ENCODE measurements at places on chromosomes 13 and 19. TPM values are rescaled to one million over a fixed set of nuclear protein-coding genes. Genes with fewer than 3 reads are reported as not detected.
A peak's percentile ranks its signal among the peaks of the same experiment; 100 is the strongest.

- no peaks in the 10 kb centered on the region for H3K36me3 ChIP-seq
- DNase-seq = no peak
- H3K27me3 ChIP-seq = no peaks in the 10 kb centered on the region
- H3K27ac ChIP-seq = no peak overlapping the region
- no peaks in the 10 kb centered on the region for H3K4me1 ChIP-seq
- no peak overlapping the region for H3K4me3 ChIP-seq
Measured at GRCh38 chr19:472005-472858, 11.4 kb upstream of the SHC2 start.

- H3K36me3 ChIP-seq = no peaks in the 10 kb centered on the region
- H3K27ac ChIP-seq = no peak overlapping the region
- DNase-seq = no peak
- H3K4me3 ChIP-seq = no peak overlapping the region
- H3K4me1 ChIP-seq = peaks cover 13% of the 10 kb centered on the region
- H3K27me3 ChIP-seq = no peaks in the 10 kb centered on the region
Measured at GRCh38 chr13:112972867-112973576, 4.0 kb downstream of the MCF2L start.

GRCh38 chr13:100987948-100988347 is 313.4 kb upstream of the TMTC4 start:
- no peaks in the 10 kb centered on the region for H3K36me3 ChIP-seq
- no peaks in the 10 kb centered on the region for H3K4me1 ChIP-seq
- DNase-seq = no peak
- no peak overlapping the region for H3K4me3 ChIP-seq
- H3K27me3 ChIP-seq = no peaks in the 10 kb centered on the region
- H3K27ac ChIP-seq = no peak overlapping the region

The TNNT1 gene
- not detected for total RNA-seq

DNA sequence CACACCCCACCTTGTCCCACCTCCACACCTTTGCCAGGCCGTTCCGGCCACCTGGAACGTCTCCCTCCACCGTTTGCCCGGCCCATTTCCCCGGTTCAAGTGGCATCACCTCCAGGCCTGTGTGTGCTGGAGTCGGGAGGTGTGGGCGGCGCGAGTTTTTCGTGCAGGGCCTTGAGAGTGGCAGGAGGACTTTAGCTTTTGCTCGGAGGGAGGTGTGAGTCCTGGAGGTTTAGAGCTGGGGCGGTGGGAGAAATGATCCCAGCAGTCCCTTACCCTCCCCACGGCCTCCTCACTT is 4.3 kb upstream of the PALM start:
- no peaks in the 10 kb centered on the region for H3K27me3 ChIP-seq
- no peak overlapping the region for H3K27ac ChIP-seq
- H3K4me3 ChIP-seq = no peak overlapping the region
- no peak for DNase-seq
- H3K4me1 ChIP-seq = peaks cover 10% of the 10 kb centered on the region

The PRODH2 gene
- total RNA-seq = not detected

The KLK4 gene
- total RNA-seq = 0.52 TPM

DNA sequence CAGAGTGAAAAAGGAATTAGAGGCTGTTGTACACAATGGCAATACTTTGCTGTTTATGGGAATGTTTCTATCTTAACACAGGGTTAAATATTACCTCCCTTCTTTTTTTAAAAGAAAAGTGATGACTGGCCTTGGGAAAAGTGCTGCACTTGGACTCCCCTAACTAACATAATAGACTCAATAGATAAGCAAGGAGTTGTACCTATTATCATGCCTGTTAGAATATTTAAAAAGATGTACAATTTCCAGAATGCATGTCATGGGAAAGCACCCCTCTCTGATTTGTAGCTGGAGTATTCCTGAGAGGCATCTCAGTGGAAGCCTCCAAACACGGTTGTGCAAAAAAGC is 79.3 kb upstream of the GPC6 start:
- H3K36me3 ChIP-seq = no peaks in the 10 kb centered on the region
- no peaks in the 10 kb centered on the region for H3K27me3 ChIP-seq
- H3K4me3 ChIP-seq = no peak overlapping the region
- DNase-seq = no peak
- H3K4me1 ChIP-seq = no peaks in the 10 kb centered on the region

The CEACAM16 gene
- total RNA-seq = not detected

The CLC gene
- total RNA-seq = not detected

DNA sequence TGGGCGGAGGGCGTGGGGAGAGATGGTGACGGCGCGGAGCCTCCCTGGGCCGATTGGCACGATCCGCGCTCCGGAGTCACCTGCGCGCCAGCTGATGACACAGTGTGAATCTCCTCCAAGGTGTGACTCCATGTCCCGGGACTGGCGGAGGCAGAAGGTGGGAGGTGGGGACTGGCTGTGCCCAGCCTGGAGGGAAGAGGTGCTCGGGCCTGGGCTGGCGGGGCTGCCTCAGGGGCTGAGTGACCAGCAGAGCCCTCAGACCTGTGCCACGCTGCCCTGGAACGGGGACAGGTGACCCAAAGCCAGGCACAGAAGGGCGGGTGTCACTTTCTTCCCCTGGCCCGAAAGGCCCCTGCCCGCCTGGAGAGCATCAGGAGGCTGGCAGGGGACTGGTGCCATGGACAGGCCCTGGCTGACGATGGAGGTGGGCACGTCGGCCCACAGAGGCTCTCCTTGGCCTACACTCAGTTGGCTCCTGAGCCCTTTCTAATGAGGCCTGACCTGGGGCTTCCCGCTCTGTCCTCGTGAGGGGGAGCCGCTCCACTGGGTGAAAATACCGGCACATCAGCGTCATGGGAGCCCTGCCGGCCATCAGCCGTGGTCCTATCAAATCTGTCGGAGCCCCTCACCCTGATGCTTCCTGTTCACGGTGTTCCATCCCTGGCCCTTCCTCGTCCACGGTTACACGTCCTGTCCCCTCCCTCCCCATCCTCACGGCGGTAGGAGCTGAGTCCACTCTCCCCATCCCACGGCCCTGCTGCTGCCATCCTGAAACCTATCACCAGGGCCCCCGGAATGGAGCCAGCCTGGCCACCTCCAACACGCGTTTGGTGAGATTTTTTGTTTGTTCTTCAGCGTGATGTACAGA is 75.6 kb downstream of the SPACA7 start:
- no peaks in the 10 kb centered on the region for H3K4me1 ChIP-seq
- no peak overlapping the region for H3K4me3 ChIP-seq
- DNase-seq = no peak
- H3K27me3 ChIP-seq = no peaks in the 10 kb centered on the region

DNA sequence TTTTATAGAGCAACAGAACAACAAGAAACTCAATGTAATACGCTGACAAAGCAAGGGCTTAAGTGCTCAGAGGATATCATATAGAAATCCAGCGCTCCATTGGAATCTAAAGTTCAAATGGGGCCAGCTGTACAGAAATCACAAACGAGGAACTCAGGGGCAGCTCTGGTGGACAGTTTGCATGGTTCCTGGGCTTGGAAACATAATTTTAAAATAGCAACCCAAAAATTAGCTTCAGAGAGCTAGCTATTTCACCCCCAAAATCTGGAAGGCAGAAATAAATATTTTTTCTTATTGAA is 19.2 kb upstream of the LATS2 start:
- H3K27ac ChIP-seq = no peak overlapping the region
- peaks cover 5% of the 10 kb centered on the region for H3K27me3 ChIP-seq
- peaks cover 4% of the 10 kb centered on the region for H3K4me1 ChIP-seq

DNA sequence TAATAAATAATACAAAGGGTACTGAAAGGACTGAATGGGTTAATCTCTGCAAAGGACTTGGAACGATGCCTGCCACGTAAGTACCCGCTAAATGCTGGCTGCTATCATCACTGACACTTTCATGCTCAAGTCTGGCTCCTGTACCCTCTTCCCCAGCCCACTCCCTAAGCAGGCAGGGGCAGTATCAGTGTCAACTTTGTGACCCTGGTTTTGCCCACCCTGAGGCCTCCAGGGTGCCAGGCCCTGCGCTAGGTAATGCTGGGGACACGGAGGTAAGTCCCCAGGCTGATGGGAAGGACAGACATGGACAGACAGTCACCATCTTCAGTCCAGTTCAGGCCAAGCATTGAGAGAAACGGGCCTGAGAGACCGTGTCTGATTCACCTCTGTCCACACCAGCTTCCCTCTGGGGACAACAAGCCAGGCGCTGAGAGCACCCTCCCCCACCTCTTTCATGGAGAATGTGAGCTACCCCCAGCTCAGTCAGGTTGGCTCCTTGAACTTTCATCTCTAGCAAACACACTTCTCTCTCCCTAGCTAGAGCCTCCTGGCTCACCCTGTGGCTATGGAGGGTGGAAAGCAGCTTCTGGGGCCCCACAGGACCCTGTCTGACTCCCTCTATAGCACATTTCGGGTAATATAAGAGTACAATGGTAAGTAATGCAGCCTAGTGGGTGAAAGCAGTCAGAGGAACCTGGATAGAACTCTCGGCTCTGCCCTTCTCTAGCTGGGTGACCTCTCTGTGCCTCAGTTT is 800 bp downstream of the ETFB start:
- H3K4me1 ChIP-seq = peaks cover 5% of the 10 kb centered on the region
- H3K27me3 ChIP-seq = no peaks in the 10 kb centered on the region
- no peaks in the 10 kb centered on the region for H3K36me3 ChIP-seq
- peak; percentile 66 for DNase-seq

The ZNF793 gene
- 12.7 TPM for total RNA-seq

DNA sequence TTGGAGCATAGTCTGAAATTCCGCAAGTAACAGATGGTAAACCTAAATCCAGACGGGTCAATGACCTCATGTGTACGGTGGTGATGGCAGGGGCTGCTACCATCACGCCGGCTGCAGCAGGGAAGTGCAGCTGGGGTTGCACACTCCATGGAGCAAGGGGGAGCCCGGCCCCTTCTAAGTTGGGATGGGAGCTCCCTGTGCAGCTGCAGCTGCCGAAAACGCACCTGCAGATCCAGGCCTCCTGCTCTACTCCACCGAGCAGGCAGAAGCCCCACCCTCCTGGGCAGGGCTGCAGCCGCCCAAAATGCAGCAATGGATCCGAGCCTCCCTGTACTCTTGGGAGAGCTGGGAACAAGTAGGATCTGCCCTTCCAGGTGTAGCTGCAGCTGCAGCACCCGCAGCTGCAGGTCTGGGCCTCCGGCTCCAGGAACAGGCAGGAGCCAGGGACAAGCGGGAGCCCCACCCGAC is 25.5 kb downstream of the KBTBD6 start:
- no peak overlapping the region for H3K27ac ChIP-seq
- no peak for DNase-seq
- H3K27me3 ChIP-seq = no peaks in the 10 kb centered on the region
- H3K4me3 ChIP-seq = no peak overlapping the region
- H3K4me1 ChIP-seq = no peaks in the 10 kb centered on the region

- no peaks in the 10 kb centered on the region for H3K36me3 ChIP-seq
- H3K4me1 ChIP-seq = peaks cover 22% of the 10 kb centered on the region
- H3K27me3 ChIP-seq = no peaks in the 10 kb centered on the region
Measured at GRCh38 chr13:43877766-43878165, 1.8 kb downstream of the CCDC122 start.

- peaks cover 34% of the 10 kb centered on the region for H3K4me1 ChIP-seq
- peak overlapping the region; percentile 29 for H3K27ac ChIP-seq
- no peaks in the 10 kb centered on the region for H3K36me3 ChIP-seq
- peak overlapping the region; percentile 8 for H3K4me3 ChIP-seq
Measured at GRCh38 chr19:1087813-1088415, 7.3 kb downstream of the POLR2E start.

- H3K4me1 ChIP-seq = peaks cover 35% of the 10 kb centered on the region
- peaks cover 33% of the 10 kb centered on the region for H3K27me3 ChIP-seq
- no peaks in the 10 kb centered on the region for H3K36me3 ChIP-seq
- H3K27ac ChIP-seq = no peak overlapping the region
Measured at GRCh38 chr19:44845286-44845611, 848 bp upstream of the NECTIN2 start.

DNA sequence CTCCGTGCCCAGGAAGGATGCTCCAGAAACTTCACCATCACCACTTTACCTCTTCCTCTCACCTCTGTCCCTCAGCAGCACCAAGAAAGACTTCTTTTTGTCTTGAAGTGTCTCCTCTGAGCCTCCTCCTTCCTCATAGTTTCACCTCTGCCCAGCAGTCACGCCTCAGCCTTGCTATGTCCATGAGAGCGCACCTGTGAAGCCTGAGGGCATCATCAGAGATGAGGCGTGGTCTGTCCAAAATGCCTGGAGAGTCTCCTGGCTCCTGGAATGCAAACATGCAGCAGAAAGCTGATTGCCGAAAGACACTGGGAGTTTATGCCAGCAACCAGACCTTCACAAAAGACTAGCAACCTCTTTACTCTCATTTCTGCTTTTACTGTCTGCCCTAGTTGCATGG is 336.6 kb downstream of the TEX29 start:
- no peaks in the 10 kb centered on the region for H3K4me1 ChIP-seq
- H3K4me3 ChIP-seq = no peak overlapping the region
- no peaks in the 10 kb centered on the region for H3K27me3 ChIP-seq
- no peak for DNase-seq
- no peak overlapping the region for H3K27ac ChIP-seq
- H3K36me3 ChIP-seq = no peaks in the 10 kb centered on the region

DNA sequence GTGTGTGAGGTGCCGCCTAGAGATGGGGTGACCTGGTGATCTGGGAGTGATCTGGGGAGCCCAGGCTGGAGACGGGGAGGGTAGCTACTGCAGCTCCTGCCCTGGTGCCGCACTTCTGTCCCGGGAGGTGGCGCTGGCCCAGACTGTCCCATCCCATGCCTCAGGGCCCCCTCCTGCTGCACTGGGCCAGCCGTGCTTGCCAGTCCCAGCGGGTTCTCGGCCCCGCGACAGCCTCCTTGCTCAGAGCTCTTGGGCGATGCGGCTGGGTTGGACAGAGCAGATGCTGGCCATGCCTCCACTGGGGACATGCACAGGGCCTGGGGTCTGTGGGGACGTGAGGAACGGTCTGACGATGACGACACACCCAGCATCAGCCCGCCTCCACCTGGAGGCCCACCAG is 2.5 kb downstream of the RAX2 start:
- no peak for DNase-seq
- H3K27ac ChIP-seq = no peak overlapping the region
- no peaks in the 10 kb centered on the region for H3K4me1 ChIP-seq

DNA sequence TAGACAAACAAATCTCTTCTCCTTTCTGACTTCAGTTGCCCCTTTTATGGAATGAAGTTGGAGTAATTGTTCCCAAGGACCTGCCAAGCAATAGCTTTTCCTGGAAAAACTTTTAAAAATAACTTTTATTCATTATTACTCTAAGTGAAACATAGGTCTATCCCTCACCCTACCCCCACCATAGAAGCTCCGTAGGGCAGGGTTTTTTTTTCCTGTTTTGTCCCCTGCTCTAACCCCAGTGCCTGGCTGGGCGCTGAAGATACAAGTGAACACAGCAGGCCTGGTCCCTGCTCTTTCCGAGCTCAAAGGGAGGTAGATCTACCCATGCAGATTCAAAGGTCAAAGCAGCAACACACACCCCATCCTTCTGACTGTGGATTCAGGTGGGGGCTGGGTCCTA is 8.7 kb upstream of the GNG8 start:
- no peak overlapping the region for H3K27ac ChIP-seq
- DNase-seq = no peak
- H3K4me1 ChIP-seq = peaks cover 12% of the 10 kb centered on the region
- no peak overlapping the region for H3K4me3 ChIP-seq

The ODAD3 gene
- total RNA-seq = 0.62 TPM

All from B cell (primary cell).